ENCODE measurements at places on chromosomes 6 and 20. TPM values are rescaled to one million over a fixed set of nuclear protein-coding genes. Genes with fewer than 3 reads are reported as not detected.

Gene SYCP2L
- total RNA-seq: not detected

Gene WFDC10B
- not detected for total RNA-seq

Gene GSTA3
- total RNA-seq: not detected

Gene EPB41L2
- 60.3 TPM for total RNA-seq

Gene GPR31
- total RNA-seq: not detected

Gene ANGPT4
- total RNA-seq: not detected

Gene LIN28B
- total RNA-seq: not detected

Gene TRIM40
- not detected for total RNA-seq

Gene RNF8
- 15.9 TPM for total RNA-seq

Gene PRR18
- total RNA-seq: not detected

Gene NHSL1
- 3.9 TPM for total RNA-seq

Gene SLC2A10
- 61.1 TPM for total RNA-seq

Gene PDYN
- not detected for total RNA-seq

Gene PLEKHG1
- 0.59 TPM for total RNA-seq

Gene BTNL2
- total RNA-seq: not detected

Gene PAK5
- 0.03 TPM for total RNA-seq

Gene PREX1
- 32.2 TPM for total RNA-seq

Gene TPBG
- total RNA-seq: 138 TPM

Gene CGAS
- total RNA-seq: 3.3 TPM

Gene TRIM15
- not detected for total RNA-seq

Gene TRIM39
- total RNA-seq: 12.2 TPM

Gene SLC17A1
- not detected for total RNA-seq

Gene BACH2
- 0.17 TPM for total RNA-seq

Gene BMP5
- total RNA-seq: 0.03 TPM
